Effector memory CD8-positive, alpha-beta T cell (primary cell): ENCODE measurements at places on chromosomes 3 and 15.

- peak; percentile 57 for DNase-seq
Observed at GRCh38 chr15:93152360-93152759, 63.3 kb upstream of the RGMA start.

DNA sequence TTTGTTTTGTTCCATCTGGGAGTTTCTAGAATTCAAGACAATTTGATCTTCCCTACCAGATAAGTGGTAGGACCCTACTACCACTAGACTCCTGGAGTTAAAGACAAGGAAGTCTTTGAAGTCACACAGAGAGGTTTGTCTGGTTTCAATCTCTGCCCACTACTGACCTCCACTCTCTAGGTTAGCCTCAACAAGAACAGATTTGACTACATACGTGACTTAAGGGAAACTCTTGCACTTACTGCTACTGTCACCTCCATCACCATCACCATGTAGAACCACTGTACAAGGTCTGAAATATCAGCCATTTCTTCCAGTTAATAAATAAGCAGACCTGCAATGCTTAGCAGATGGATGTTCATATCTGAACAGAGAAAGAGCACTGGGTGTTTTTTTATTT lies 148.3 kb upstream of the ARHGEF26 start:
- DNase-seq: no peak

GRCh38 chr15:68650901-68651709 lies 72.3 kb downstream of the CORO2B start:
- DNase-seq: peak; percentile 38

- no peak for DNase-seq
Observed at GRCh38 chr15:96182736-96183513, 147.6 kb upstream of the NR2F2 start.

DNA sequence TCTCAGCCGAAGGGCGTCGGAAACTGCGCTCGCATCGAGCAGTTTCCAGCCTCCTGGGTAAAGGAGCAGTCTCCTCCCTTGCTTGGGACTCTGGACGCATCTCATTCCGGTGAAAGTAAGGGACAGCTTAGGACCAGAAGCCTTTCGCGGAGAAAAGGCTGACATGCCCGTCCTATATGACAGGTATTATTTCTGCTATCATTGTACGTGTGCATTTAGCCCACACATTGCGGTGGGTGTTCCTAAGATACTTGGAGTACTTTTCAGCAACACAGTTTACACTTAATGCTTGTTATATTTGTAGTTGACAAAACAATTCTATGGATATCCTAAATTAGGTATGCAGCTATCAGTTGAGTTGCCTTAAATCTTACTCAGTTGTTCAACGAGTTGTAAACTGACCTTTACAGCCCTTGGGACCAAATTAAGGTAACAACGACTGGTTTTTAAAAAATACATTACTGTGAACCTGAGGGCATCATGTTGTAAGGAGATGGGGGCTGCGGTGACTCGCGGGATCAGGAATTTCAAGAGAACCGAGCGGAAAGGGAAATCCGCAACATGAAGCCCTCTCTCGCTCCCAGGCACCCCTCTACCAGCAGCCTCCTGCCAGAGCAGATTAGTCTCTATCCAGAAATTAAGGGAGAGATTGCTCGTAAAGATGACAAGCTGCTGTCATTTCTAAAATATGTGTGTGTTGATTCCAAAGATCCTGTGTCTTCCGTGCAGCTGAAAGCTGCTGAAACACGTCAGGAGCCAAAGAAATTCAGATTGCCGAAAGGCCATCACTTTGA lies 632 bp upstream of the COPS2 start:
- no peak for DNase-seq

DNA sequence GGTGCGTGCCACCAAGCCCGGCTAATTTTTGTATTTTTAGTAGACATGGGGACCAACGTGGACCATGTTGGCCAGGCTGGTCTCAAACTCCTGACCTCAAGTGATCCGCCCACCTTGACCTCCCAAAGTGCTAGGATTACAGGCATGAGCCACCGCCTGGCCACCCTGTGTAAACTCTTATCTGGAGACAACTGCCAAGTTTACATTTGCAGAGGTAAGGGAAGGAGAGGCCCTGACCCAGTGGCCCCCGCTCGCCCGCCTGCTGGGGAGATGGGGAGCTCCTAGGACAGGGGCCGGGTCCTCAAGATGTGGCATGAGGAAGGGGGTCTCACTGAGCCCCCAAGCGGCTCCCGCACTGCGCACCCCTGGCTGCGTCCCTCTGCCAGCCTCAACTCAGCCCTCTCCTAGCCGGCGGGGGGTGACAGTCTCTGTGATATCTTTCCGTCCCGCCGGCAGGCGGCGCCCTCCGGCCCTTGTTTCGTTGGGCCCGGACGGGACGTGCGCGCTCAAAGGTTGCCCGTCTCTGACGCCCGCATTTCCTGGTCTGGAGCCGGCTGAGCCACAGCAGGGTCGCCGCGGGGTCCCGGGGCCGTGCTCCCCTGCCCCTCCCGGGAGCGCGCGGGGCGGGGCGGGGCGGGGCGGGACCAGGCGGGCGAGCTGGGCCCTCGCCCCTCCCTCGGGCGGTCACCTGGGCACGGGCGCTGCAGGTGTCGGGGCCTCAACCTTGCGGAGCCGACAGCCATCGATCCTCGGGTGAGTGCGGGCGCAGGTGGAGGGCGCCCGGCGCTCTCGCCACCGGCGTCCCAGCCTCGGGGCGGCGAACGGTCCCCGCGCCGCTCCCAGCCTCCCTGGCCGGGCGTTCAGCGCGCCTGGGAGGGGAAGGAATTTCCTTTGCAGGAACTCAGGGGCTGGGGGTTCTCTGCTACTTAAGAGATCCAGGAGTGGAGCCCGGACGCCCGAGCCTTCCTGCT lies at the start of gene GPR160:
TSS of gene GPR160 (plus strand) at position 533 of the 971 bp plus-strand sequence. CDS start 45,978 bp downstream, outside the sequence.
- DNase-seq: peak; percentile 79

- no peak for DNase-seq
Observed at GRCh38 chr3:46080124-46080968, 53.1 kb upstream of the XCR1 start.

DNA sequence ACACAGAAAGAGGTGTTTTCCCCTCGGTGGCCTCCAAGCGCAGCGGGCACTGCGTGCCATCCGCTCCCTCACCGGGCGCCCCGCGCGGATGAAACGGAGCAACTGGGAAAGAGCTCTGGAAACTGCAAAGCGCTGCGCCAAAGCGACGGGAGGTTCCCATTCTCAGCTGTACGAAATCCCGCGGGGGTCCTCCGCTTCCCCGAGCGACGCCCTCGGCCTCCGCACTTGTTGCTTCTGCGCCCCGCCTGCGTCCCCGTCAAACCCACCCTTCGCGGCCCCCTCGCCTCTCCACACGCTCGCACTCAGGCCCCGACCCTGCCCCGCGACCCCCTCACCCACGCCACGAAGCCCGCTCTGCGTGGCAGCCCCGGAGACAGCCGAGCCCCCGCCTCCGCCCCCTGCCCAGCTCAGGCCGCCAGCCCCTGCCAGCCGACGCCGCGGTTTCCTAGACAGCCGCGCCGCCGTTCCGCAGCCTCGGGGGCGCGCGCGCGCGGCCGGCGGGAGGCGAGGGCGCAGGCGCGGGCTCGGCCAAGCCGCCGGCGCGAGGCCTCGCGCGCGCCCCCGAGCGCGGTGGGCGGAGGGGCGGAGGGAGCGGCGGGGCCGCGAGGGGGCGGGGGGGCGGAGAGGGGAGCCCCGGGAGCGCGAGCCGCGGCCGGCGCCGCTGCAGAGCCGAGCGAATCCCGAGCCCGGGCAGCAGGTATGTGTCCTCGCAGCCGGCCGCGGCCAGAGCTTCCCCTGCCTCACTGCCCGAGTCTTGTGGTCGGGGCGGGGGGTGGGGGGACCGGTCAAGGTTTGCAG lies at the start of gene TMEM266:
TSS of gene TMEM266 (plus strand) at position 666 of the 798 bp plus-strand sequence. CDS start 74,279 bp downstream, outside the sequence.
- no peak for DNase-seq

DNA sequence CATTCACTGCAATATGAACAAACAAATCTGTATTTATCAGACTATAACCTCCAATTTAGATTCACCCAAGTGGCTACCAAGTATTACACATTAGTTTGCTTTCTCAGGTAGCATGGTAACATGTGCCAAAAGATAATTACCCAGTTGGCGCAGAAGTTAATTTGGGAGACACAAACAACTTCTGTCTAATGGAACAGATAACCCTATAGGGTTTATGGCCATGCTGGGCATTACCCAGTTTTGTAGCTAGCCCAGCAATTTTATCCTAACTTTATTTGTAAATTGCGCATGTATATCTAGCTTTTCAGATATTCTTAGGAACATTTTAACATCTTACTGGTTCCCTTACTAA lies 780 bp downstream of the RPL22L1 start:
- DNase-seq: no peak

DNA sequence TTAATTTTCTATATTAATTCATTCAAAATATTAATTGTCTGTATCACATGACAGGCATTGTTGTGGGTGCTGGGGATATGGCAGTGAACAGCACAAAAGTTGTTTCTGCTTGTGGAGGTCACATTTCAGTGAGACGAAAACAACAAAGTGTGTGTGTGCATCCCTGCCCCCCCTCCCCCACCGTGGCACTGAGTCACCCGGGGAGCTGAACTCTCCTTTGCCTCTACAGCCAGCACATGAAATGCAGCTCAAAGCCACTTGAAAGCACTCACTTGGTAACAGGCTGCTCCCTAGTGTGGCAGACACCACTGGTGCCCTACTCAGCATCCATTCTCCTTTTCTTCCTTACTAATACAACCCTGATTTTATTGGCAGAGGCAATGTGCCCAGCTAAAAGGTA lies 16.9 kb upstream of the SCAMP5 start:
- DNase-seq: no peak

DNA sequence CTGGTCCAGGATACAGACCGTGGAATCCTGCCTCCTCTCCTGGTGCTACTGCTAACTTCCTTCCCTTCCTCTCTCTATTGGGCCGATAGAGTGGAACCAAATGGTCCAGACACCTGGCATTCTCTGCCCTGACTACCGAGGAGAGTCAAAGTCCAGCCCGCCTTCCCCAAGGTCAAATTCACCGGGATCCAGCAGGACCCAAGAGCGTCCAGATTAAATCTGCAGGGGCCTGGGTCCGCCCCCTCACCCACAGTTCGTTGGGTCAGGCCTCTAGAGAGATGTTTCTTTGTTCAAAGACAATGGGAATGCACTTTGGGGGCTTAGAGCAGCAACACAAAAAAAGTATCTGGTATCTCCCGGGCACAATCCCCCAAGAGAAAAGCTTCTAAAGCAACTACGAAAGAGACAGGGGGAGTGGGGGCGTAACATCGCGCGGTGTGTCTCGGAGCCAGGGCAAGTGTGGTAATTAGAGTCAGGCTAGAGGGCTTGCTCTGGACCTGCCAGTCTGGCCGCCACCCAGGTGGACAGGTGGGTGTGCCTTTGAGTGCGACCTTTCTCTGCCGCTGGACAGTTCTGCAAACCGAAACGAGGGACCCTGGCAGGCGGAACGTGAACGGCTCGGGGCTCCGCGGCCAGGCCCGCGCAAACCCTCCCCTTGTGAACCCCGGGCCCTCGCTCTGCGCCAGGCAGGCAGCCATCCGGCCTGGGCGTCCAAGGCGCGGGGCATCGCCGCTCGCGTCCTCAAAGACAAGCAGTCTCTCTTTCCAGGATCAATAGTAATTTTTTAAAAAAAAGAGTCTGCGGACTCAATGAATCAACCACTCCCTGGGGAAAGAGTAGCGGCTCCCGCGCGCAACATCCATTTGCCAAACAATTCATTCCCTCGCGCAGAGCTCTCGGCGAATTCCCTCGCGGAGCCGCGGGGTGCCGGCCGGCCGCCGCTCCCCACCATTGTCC lies 806 bp downstream of the KLHL25 start:
- DNase-seq: peak; percentile 35

- no peak for DNase-seq
Observed at GRCh38 chr3:20396335-20396734, 210.3 kb upstream of the SGO1 start.

- DNase-seq: no peak
Observed at GRCh38 chr15:64640146-64640871, 135.1 kb downstream of the RBPMS2 start.

DNA sequence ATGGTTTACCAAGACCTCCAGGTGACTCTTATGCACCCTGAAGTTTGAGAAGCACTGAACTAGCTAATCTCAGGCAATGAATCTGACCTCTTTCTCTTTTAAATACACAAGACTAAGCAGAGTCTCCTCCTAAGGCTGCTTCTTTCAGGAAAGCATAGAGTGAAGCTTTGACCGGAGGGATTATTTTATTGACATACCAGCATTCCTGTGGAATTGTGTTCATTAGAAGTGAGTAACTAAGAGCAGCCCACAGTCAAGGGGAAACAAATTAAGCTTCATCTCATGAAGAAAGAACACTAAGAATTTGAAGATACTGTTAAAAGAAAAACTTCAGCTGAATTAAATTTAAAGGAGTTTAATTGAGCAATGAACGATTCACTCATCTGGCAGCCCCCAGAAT lies 963.5 kb downstream of the NTRK3 start:
- no peak for DNase-seq

- DNase-seq: peak; percentile 36
Observed at GRCh38 chr15:33126559-33127290, 67.8 kb downstream of the FMN1 start.

GRCh38 chr3:174951498-174952005 lies 92.4 kb downstream of the NAALADL2 start:
- DNase-seq: no peak

GRCh38 chr15:79156704-79157375 lies 66.3 kb upstream of the RASGRF1 start:
- DNase-seq: no peak

GRCh38 chr3:155096303-155097008 lies 16.3 kb downstream of the MME start:
- no peak for DNase-seq

GRCh38 chr3:1017870-1018269 lies 75.0 kb upstream of the CNTN6 start:
- DNase-seq: no peak

DNA sequence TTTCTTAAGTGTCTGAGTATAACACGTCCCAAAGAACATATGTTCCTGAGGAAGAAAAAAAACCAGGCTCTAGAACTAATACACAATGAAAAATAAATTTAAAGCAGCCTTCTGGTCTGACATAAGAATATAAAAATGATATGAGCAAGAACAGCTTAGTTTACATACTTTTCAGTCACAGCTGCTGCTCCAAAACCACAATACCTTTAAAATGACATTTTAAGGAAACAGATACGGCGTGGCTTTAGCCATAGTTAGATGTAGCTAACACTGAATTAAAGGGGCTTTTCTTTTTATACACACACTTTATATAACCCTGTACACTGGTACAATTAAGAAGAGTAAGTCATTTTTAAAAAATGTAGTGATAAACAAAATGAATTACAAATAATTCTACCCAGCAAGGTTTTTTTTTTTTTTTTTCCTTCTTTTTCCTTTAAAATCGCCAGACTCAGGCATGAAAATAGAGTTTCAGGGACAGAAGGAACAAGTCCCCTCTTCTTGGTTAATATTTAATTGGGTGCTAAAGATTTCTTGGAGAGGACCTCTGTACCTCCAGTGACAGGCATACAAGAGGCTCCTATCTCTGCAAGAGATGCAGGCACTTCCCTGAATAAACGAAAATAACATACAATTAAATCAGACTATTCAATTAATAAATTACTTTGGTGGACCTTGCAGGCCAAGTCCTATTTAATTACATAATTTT lies 265.6 kb downstream of the FOXP1 start:
- DNase-seq: no peak

DNA sequence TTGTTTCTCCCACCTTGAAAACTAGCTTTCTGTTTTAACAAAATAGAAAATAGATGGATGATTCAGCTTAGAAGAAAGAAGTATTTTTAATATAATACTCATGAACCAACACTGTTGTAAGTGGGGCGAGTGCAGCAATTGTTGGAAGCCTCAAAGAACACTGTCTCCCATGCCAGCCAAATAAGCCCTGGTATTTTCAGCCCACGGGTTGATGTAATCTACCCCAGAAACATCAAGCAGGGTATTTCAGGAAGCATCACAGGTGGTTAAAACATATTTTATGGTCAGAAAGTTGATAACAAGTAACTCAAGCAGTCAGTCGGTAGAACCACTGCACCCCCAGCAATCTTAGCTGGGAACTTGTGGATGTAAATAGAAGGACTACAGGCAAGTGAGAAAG lies 115.9 kb downstream of the SV2B start:
- DNase-seq: no peak
